Nephron progenitor cell (in vitro differentiated cells): ENCODE measurements at places on chromosomes 7 and 10.

GRCh38 chr10:24718031-24718855 lies 5.4 kb downstream of the ARHGAP21 start:
- DNase-seq: no peak

- no peak for DNase-seq
Measured at GRCh38 chr7:121214657-121215056, 114.1 kb upstream of the WNT16 start.

GRCh38 chr10:129033790-129034272 lies 433.2 kb upstream of the MGMT start:
- DNase-seq: no peak

- no peak for DNase-seq
Measured at GRCh38 chr7:28163949-28164348, 16.6 kb downstream of the JAZF1 start.

DNA sequence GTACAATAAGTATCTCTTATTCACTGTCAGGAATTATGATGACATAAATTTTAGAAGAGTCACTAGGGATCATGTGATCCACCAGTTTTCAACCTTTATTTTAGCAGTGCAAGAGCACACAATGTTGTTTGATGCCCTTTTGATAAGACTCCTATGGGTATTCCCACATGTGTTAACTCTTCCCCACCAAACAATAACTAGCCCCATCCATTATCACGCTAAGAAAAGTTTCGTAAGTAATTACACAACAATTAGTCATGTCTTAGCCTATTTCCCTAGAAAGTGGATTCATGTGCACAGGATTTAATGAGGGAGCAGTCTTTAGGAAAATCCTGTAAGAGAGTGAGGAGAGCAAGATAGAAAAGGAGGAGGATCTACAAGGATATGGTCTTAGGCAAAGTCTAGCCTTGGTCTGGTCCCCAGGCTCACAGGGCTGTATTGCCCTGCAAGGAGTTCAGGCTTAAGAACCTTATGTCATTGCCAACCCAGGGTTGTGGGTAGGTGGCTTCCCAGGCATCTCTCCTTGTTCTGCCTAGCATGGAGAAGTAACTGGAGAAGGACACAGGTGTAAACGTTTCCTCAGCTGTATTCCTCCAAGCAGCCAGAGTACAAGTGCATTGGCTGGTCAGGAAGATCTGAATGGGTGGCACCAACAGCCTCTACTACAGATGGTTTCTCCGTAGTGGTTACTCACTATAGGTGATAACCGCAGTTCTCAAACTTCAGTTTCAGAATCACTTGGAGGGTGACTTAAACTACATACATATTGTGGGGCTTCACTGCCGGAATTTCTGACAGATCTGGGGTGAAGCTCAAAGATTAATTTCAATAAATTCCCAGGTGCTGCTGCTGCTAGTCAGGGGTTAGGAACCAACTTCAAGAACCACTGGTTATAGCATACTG lies 574.5 kb downstream of the SUGCT start:
- no peak for DNase-seq
